T-helper 2 cell treated with Interferon-gamma antibody and Interleukin-4, amounts not matched to agents 5 μg/mL and 100 μg/mL, for 36 hours (primary cell): ENCODE measurements at places on chromosomes 1 and 21.

- H3K27ac ChIP-seq: no peak overlapping the region
- no peaks in the 10 kb centered on the region for H3K36me3 ChIP-seq
- no peak overlapping the region for H3K4me3 ChIP-seq
- DNase-seq: no peak
Observed at GRCh38 chr1:168631671-168632400, 55.4 kb downstream of the XCL1 start.

- H3K27ac ChIP-seq: no peak overlapping the region
- no peak overlapping the region for H3K4me3 ChIP-seq
- peaks cover 22% of the 10 kb centered on the region for H3K27me3 ChIP-seq
- DNase-seq: no peak
- peaks cover 1% of the 10 kb centered on the region for H3K4me1 ChIP-seq
- H3K36me3 ChIP-seq: no peaks in the 10 kb centered on the region
Observed at GRCh38 chr1:36493524-36493923, 10.8 kb upstream of the CSF3R start.

GRCh38 chr21:19433623-19434022 lies 1030.0 kb upstream of the TMPRSS15 start:
- no peaks in the 10 kb centered on the region for H3K36me3 ChIP-seq
- H3K4me1 ChIP-seq: no peaks in the 10 kb centered on the region
- no peak for DNase-seq
- no peak overlapping the region for H3K27ac ChIP-seq

- H3K4me3 ChIP-seq: peak overlapping the region; percentile 90
- peaks cover 20% of the 10 kb centered on the region for H3K36me3 ChIP-seq
- no peak for DNase-seq
Observed at GRCh38 chr1:205812271-205812877, 624 bp downstream of the SLC41A1 start.

DNA sequence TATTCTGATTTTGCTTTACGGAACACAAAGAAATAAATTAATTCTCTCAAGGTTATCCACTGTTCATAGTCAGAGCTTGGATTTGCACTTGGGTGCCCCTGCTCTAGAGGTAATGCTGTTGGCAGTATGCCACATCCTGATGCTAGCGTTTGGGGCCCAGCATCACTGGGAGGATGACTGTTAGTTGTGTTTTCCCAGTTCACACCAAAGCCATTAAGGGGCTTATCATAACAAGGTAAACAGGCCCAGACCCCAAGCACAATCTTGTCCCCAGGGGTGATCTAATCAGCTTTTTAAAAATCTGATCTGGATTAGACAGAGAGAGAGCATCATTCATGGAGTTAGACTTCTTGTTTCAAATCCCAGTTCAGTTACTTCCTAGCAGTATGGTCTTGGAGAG lies 60.2 kb upstream of the PBX1 start:
- no peaks in the 10 kb centered on the region for H3K27me3 ChIP-seq
- no peak for DNase-seq
- H3K36me3 ChIP-seq: no peaks in the 10 kb centered on the region
- no peak overlapping the region for H3K27ac ChIP-seq
- no peaks in the 10 kb centered on the region for H3K4me1 ChIP-seq

DNA sequence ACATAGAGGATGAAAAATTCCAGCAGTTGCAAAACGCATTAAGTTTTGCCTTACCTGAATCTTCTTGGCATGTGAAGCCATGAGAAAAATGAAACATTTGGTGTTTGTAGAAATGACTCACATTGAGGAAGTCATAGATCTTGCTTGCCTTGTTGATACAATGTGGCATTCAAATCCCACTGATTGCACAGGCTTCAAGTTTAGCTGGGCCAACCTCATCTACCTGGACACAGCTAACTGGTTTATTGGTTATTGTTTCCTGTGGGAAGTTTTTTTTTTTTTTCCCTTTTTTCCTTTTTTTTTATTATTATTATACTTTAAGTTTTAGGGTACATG lies 168.9 kb upstream of the C21orf91 start:
- H3K36me3 ChIP-seq: no peaks in the 10 kb centered on the region
- H3K4me1 ChIP-seq: no peaks in the 10 kb centered on the region
- no peak overlapping the region for H3K4me3 ChIP-seq
- no peaks in the 10 kb centered on the region for H3K27me3 ChIP-seq
- H3K27ac ChIP-seq: no peak overlapping the region
- DNase-seq: no peak

DNA sequence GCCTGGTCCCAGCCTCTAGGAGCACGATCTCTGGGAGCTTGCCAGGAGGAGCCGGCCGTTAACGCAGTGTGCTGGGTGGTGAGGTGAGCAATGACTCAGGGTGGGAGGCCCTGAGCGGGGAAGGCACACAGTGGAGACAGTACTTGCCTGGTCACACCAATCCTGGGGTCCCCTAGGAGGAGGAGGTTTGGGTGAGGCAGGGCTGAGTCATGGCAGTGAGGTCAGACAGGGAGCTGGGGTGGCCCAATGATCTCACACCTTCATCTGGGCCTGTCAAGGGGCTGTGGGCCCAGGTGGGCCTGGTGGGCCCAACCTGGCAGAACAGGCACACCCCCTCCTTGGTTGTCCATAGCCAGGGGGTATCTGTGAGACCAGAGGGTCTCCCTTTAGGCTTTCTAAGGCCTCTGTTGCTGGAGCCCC lies 8.6 kb upstream of the EDN2 start:
- no peak overlapping the region for H3K27ac ChIP-seq
- peak; percentile 22 for DNase-seq
- H3K27me3 ChIP-seq: peaks cover 2% of the 10 kb centered on the region
- H3K4me1 ChIP-seq: peaks cover 3% of the 10 kb centered on the region
- H3K36me3 ChIP-seq: no peaks in the 10 kb centered on the region
- H3K4me3 ChIP-seq: no peak overlapping the region

DNA sequence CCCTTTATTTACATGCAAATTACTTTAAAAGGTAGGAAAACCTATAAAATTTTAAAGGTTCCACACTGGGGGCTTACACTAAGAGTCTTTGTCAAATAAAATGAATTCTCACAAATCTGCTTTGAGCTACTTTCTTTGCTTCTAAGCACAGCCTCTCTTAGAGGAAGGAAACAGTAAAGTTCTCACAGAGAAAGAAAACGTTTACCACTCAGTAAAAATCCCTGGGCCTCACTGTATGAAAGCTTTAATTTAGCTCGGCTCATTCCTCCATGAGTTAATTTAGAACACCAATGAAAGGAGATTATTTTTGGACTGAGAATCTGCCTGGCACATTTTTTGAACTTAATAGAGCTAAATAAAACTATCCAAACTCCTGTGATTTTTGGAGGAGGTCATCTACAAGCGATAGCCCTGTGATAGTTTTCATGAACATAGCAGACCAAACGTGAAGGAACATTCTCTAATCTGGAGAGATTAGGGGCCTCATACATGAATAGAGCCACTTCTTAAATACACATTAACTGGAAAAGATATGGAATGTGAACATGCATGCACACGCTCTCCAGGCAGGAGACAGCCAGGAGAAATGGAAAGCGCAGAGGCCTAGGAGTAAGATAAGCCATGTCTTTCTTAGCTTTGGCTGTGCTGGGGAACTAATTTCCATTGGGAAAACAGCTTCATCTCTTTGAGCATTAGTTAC lies 32.8 kb downstream of the PRRX1 start:
- no peak overlapping the region for H3K4me3 ChIP-seq
- no peaks in the 10 kb centered on the region for H3K36me3 ChIP-seq
- H3K27me3 ChIP-seq: no peaks in the 10 kb centered on the region
- no peak for DNase-seq
- H3K4me1 ChIP-seq: no peaks in the 10 kb centered on the region
- no peak overlapping the region for H3K27ac ChIP-seq

DNA sequence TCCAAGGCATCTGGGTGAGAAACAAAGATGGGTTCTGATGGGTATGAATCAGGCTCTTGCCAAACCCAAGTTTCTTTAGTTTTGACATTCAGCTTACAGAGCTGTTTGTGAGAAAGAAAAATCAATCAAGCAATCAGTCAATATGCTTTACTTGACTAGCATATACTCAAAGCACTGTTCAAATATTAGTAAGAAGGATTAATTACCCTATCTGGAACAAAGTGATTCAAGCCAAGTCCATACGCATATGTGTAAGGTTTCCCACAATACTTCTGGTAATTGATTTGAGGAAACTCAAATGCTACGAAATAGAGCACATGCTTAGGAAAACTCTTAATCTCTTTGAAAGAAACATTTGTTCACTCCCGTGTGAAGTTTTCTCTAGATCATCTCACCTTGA lies 18.7 kb downstream of the RPE65 start:
- H3K4me1 ChIP-seq: no peaks in the 10 kb centered on the region
- no peak overlapping the region for H3K27ac ChIP-seq
- no peaks in the 10 kb centered on the region for H3K36me3 ChIP-seq

DNA sequence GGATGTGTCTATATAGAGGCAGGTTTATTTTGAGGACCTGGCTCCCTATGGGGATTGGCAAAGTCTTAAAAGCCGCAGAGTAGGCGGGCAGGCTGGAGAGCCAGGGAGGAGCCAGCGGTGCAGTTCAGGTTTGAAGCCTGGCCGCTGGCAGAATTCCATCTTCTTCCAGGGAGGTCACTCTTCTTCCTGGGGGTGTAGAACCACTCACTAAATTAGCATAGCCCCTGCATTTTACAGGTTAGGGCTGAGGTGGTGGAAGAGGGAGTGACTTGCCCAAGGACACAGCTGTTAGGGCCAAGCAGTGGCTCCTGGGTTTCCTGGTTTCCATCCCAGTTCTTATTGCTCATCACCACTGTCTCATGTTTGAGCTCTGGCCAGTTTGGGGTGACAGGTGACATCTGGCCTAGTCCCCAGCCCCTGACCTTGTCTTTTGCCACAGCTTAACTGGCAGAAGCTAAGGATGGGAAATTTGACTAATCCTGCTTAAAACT lies 1.4 kb downstream of the PINK1 start:
- peak overlapping the region; percentile 86 for H3K4me3 ChIP-seq
- H3K27me3 ChIP-seq: no peaks in the 10 kb centered on the region
- no peak for DNase-seq
- H3K36me3 ChIP-seq: no peaks in the 10 kb centered on the region

DNA sequence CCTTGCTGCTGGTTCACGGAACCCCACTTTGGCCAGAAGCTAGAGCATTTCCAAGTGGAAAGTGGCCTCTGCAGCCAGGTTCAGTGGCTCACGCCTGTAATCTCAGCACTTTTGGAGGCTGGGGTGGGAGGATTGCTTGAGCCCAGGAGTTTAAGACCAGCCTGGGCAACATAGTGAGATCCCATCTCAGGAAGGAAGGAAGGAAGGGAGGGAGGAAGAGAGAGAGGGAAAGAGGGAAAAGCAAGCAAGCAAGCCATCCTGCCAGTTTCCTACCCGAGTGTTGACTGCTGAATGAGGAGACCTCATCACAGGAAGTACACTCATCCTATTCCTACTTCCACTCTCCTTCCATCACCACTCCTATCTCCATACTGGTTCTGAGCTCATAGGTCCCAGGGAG lies 12.8 kb upstream of the KLF17 start:
- H3K27me3 ChIP-seq: peaks cover 13% of the 10 kb centered on the region
- no peaks in the 10 kb centered on the region for H3K4me1 ChIP-seq

DNA sequence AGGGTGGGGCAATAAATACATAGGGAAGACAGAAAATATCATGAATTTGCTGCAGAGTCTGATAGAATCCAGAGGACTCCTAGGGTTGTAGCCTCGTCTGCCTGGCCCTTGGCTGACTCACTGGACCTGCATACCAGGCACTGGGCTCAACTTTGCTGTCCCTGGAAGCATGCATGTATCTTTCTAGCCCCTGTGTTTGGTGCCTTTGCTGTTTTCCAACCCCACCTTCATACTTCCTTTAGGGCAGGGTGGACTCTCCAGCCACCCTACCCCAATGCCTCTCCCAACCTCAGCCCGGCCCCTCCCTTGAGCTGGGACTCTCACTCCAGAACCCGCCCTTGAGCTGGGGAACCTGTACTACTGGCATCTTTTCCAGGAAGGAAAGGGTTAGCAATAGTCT lies 1.2 kb downstream of the RAB25 start:
- peaks cover 12% of the 10 kb centered on the region for H3K4me1 ChIP-seq
- H3K27ac ChIP-seq: no peak overlapping the region
- DNase-seq: no peak
- H3K36me3 ChIP-seq: no peaks in the 10 kb centered on the region
- H3K27me3 ChIP-seq: no peaks in the 10 kb centered on the region
- H3K4me3 ChIP-seq: no peak overlapping the region

DNA sequence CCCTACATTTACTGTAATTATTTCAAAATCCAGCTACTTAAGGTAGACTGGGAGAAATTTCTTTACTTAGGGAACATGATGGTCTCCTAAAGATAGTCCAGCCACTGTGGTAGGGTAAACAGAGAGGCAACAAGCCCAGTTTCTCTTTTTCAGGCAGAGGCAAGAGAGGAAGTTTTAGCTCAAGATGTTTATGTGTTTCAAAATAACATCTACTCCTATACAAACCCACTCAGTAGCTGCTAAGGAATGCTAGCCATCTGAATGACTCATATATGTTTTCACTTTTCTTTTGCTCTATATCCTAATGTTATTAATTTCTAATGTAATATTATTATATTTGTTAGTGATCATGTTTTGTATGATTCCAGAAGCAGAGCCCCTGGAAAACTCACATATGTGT lies 856.6 kb downstream of the PLA2G4A start:
- no peaks in the 10 kb centered on the region for H3K27me3 ChIP-seq
- no peak for DNase-seq
- H3K4me1 ChIP-seq: no peaks in the 10 kb centered on the region
- H3K4me3 ChIP-seq: no peak overlapping the region
- no peak overlapping the region for H3K27ac ChIP-seq
- H3K36me3 ChIP-seq: no peaks in the 10 kb centered on the region

GRCh38 chr1:157844089-157844830 lies 2.7 kb upstream of the CD5L start:
- DNase-seq: no peak
- H3K36me3 ChIP-seq: no peaks in the 10 kb centered on the region
- no peak overlapping the region for H3K27ac ChIP-seq

DNA sequence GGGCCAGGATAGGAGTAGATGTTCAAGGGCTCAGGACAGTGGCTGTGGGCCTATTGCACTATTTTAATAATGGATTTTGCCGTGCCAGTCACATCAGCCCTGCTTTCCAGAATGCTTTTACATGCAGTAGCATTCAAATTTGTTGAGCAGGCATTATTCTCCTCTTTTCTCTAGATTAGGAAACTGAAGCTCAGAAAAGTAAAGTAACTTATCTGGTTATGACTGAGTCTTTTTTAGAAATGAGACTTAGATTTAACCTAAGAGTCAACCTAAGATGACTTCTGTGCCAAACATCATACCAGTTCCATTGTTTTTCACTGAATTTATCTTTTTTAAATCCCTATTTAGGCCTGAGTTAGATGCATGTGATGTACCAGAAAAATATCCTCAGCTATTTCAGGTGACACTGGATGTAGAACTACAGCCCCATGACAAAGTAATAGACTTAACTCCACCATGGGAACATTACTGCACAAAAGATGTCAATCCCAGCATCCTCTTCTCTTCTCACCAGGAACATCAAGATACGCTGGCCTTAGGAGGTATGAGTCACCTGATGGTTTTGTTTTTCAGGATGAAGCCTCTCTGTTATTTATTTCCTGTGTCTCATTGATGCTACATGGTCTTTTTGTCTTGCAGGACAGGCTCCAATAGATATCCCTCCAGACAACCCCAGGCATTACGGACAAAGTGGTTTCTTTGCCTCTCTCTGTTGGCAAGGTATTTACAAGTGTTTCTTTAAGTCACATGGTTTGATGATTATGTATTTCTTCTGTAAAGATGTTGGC lies 31.4 kb upstream of the LEPR start:
- no peak for DNase-seq
- peaks cover 34% of the 10 kb centered on the region for H3K4me1 ChIP-seq
- peaks cover 4% of the 10 kb centered on the region for H3K36me3 ChIP-seq
- H3K27ac ChIP-seq: peak overlapping the region; percentile 34
- no peaks in the 10 kb centered on the region for H3K27me3 ChIP-seq

- no peaks in the 10 kb centered on the region for H3K27me3 ChIP-seq
- H3K27ac ChIP-seq: peak overlapping the region; percentile 90
- peak overlapping the region; percentile 87 for H3K4me3 ChIP-seq
Observed at GRCh38 chr1:28518745-28519341, 13.0 kb downstream of the RCC1 start.
